Muscle of leg (tissue), 16 donors: ENCODE measurements at places on chromosomes 6 and 20. TPM values are rescaled to one million over a fixed set of nuclear protein-coding genes. Genes with fewer than 3 reads are reported as not detected.

The IL22RA2 gene
- not detected for total RNA-seq

The ULBP3 gene
- 3.9 TPM for total RNA-seq

The BPI gene
- 0.40 TPM for total RNA-seq

The TP53TG5 gene
- total RNA-seq: not detected
